ENCODE measurements at places on chromosomes 16 and 17.

- no peak for DNase-seq
- peaks cover 15% of the 10 kb centered on the region for H3K4me1 ChIP-seq
- H3K27me3 ChIP-seq: no peaks in the 10 kb centered on the region
Observed at GRCh38 chr17:58985971-58986370, 120.7 kb downstream of the TRIM37 start.

GRCh38 chr17:5769593-5770354 is 185.5 kb upstream of the NLRP1 start:
- no peaks in the 10 kb centered on the region for H3K4me1 ChIP-seq
- DNase-seq: no peak
- no peak overlapping the region for H3K27ac ChIP-seq
- H3K4me3 ChIP-seq: no peak overlapping the region
- no peaks in the 10 kb centered on the region for H3K36me3 ChIP-seq

DNA sequence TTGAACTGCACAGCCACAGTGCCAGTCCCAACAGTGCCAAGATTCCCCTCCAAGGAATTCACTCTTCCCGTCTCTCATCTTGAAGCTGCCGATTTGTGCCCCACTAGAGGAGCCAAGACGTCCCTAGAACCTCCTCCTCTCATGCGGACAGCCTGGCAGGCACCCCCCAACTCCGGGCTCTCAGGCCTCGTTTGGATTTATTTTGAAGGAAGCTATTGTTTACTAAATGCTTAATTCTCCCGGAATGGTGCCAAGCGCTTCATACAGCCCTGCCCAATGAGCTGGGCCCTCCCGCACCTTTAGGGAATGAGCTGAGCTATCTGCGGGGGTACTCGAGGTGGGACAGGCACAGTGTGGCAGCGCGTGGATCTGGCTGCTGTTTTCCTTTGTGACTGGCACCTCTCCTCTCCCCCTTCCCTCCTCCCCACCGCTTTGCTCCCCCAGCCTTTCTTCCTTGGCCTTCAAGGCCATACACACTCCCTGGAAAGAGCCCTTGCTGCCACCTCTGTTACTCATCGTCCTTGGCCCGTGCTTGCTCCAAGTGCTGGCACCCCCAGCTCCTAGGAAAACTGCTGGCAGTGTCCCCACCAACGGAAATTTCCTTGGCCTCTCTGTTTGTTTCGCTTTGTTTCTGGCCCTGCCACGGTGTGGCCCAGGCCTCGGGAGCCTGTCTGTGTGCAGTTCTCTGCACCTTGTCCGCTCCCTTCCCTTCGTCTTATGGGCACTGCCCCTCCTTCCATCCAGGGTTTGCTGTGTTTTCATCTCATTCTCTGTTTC is 49.9 kb upstream of the CDR2 start:
- H3K27me3 ChIP-seq: no peaks in the 10 kb centered on the region
- H3K4me1 ChIP-seq: no peaks in the 10 kb centered on the region
- H3K4me3 ChIP-seq: no peak overlapping the region
- no peak for DNase-seq
- peak overlapping the region; percentile 5 for H3K27ac ChIP-seq
- H3K36me3 ChIP-seq: peaks cover 77% of the 10 kb centered on the region

GRCh38 chr16:78275420-78275819 is 176.0 kb downstream of the WWOX start:
- H3K27me3 ChIP-seq: no peaks in the 10 kb centered on the region
- peaks cover 6% of the 10 kb centered on the region for H3K36me3 ChIP-seq
- no peak overlapping the region for H3K27ac ChIP-seq
- no peak for DNase-seq
- H3K4me3 ChIP-seq: no peak overlapping the region
- H3K4me1 ChIP-seq: no peaks in the 10 kb centered on the region

DNA sequence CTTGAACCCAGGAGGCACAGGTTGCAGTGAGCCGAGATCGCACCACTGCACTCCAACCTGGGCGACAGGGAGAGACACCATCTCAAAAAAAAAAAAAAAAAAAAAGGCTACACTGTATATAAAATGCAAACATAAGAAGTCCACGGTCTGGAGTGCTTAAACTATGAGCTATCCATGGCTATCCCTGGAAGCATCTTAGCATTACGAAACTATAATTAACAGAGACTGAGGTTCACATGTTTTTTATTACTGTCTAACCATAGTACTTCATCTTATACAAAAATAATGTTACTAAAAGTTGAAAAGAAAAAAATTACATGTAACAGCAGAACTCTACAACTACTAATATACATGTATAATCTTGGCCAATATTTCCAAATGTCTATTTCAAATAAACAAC is 32.8 kb downstream of the HELZ start:
- no peak overlapping the region for H3K27ac ChIP-seq
- H3K36me3 ChIP-seq: peaks cover 41% of the 10 kb centered on the region
- H3K27me3 ChIP-seq: no peaks in the 10 kb centered on the region
- peaks cover 32% of the 10 kb centered on the region for H3K4me1 ChIP-seq
